ENCODE measurements at places on chromosomes 5 and 9.
A peak's percentile ranks its signal among the peaks of the same experiment; 100 is the strongest.

GRCh38 chr9:131588396-131588795, 43.1 kb downstream of the PRRT1B start:
- no peak for DNase-seq

DNA sequence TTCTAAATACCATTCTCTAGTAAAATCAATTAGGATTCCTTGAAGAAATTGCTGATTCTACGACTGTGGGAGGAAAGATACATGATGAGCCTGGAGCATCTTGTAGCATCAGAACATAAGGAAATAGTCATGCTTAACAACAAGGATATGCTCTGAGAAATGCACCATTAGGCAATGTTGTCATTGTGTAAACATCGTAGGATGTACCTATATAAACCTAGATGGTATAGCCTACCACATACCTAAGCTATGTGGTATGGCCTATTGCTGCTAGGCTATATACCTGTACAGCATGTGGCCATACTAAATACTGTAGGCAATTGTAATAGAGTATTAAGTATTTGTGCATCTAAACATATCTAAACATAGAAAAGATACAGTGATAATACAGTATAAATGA, 77.4 kb upstream of the VCAN start:
- DNase-seq, result no peak

- DNase-seq, result no peak
These were observed 1.0 kb upstream of the CDH6 start for GRCh38 chr5:31192442-31192841.

DNA sequence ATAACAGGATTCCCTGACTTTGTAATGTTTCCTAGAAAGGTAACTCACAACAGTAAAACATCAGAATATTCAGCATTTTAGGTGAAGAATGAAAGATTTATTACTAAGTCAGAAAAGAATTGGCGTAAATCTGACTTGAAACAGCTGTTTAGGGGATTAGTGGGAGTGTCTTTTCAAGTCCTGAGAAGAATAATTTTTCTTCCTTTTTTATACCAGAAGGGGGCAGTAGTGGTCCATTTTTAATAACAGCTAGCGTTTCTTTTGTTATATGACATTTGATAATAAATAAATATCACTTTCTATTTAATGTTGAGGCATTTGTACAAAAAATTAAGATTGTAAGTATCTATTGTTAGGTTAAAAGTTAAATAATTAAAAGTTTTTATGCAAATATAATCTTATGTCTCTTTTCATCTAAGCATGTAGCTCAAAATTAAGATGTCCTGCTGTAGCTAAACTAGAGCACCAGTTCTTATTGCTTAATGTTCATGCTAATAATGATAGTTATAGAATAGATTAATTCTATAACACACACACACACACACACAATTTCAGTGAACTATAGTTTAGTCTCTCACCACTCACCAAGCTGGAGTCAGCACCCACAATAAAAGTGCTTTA, 258.7 kb upstream of the ARRDC3 start:
- no peak for DNase-seq

DNA sequence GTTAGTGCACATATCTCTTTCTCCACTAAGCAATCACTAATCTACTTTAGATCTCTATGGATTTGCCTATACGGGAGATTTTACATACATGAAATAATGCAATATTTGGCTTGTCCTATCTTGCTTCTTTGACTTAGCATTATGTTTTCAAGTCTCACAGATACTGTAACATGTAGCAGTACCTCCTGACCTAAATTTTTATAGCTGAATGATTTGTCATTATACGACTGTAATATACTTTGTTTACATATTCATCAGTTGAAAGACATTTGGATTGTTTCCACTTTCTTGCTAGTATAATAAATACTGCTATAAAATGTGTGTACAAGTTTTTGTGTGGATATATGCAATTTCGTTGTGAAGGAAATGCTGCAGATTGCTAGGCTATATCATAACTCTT, 1520.8 kb upstream of the CDH6 start:
- no peak for DNase-seq

DNA sequence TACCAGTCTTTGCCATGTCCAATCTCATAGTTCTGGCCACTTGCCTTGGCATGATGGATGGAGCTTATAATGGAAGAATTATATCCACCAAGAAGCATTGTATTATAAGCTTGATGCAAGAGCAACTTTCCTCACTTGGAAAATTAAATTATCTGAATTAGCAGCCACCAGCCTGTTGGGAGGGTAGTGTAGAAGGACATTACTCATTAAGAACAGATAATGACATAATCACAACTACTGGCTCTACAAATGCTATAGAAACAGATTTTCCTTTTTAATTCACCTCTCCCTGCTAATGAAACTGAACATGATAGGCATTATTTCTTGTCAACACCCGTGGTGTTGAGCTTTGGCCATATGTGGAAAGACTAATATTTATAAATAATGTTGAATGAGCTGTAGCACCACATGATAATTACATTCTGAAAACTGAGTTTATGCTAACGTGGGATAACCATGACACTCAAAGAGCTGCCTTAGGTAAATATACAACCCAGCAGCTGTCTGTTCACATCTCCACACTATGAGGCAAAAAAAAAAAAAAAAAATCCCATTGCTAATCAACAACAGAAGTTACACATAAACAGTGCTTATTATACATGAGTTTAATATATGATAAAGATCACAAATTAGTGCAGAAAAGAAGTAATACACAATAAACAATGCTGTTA, 48.1 kb upstream of the NR4A3 start:
- no peak for DNase-seq

DNA sequence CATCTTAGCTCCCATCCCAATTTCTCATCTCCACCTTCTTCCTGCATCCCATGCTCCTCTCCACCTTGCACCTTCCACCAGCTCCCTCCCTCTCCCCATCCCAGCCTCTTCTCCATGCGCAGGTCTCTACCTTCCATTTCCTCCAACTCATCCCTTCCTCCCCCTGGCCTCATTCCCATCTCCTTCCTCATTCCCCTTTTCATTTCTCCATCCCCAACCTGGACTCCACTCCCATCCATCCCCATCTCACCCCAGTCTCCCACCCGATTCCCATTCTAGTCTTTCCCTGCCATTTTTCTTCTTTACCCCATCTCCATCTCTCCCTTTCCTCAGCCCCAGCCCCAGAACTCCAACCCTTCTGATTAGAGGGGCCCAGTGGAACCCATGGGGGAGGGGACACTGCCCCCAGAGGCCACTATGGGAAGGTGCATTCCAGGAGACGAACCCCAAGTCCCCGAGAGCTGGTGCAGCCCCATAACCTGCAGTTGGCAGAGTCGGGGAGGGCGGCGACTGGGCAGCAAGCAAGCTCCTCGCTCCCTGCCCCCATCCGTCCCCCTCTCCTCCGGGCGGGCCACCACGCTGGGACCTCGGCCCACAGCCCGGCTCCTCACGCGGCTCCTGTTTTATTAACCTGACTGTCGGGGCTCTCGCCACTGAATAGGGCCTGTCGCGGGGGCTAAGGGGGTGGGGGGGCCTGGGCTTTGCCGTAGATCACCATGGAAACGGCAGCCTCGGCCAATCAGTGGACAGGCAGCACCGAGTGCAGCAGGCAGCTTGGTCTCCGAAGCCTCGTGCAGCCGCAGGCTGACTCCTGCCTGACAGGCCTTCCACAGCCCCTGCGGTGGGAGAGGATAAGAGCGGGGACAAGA, 66.7 kb downstream of the PCDH1 start:
- DNase-seq, result peak; percentile 4

GRCh38 chr9:120612218-120612617, 32.3 kb upstream of the CDK5RAP2 start:
- no peak for DNase-seq
